ENCODE measurements at places on chromosomes 3 and 15. TPM values are rescaled to one million over a fixed set of nuclear protein-coding genes. Genes with fewer than 3 reads are reported as not detected.

GRCh38 chr15:41856716-41857115 lies 18.1 kb downstream of the PLA2G4B start:
- DNase-seq: no peak

GRCh38 chr3:125150525-125151441 lies 61.8 kb downstream of the SLC12A8 start:
- peak; percentile 72 for DNase-seq

NFKBIZ gene
- total RNA-seq: 6.9 TPM

DNA sequence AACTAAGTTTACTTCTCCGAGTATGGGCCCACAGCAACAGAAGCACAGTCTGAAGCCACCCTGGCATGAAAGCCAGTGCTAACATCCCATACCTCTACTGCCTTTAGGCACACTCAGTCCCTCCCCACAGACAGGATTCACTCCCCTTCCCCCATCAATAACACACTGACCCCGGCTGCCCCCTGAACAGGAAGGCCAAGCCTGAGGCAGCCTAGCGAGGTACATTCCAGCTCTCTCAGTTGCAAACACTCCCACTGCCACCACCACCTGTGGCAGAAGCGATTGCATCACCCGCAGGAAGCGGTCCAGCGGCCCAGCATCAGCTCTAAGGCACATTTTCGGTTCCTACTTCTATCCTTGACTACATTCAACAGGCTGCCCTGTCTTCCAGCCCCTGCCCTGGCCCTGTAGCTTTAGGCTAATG lies 7.0 kb upstream of the BMF start:
- DNase-seq: peak; percentile 35

- no peak for DNase-seq
These were observed 43.8 kb upstream of the MITF start for GRCh38 chr3:69695443-69695842.

DNA sequence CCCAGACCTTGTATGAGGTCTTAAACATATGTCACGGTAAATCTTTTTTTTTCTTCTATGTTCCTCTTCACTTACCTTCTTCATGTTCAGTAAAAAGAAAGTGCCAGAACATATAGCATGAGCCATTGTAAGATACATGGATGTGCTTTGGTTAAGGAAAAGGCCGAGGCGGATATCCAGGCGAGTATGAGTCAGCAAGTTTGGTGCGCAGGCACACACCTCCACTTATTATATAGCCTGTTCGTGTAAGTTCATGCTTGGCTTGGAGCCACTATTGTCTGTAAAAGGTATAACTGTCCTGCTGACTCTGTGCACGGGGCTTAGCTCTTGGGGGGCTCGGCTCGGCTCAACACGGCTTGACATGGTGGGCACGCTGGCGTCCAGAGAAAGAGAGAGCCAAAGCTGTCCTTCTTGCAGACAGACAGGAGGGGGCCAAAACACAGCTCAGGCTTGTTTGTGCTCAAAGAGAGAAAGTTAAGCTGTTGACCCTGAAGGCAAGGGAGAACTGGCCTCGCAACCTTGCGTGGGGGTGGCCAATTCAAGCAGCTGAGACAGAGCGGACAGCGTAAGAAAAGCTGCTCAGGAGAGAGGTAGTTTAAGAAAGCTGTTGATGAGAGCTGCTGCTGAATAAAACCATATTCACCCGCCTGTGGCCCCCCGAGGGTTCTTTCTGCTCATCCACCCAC lies 251.2 kb downstream of the SLC9A9 start:
- peak; percentile 72 for DNase-seq

FBN1 gene
- total RNA-seq: 48.5 TPM

- DNase-seq: no peak
These were observed 30.3 kb downstream of the TPRA1 start for GRCh38 chr3:127560051-127560787.

ALDH1A3 gene
- 69.9 TPM for total RNA-seq

GRCh38 chr3:127385540-127385870 lies 97.7 kb upstream of the PRR20G start:
- DNase-seq: no peak

- DNase-seq: no peak
These were observed 72.0 kb upstream of the GLCE start for GRCh38 chr15:69088300-69088965.

GRCh38 chr3:54967731-54968161 lies 39.9 kb upstream of the LRTM1 start:
- no peak for DNase-seq

DNA sequence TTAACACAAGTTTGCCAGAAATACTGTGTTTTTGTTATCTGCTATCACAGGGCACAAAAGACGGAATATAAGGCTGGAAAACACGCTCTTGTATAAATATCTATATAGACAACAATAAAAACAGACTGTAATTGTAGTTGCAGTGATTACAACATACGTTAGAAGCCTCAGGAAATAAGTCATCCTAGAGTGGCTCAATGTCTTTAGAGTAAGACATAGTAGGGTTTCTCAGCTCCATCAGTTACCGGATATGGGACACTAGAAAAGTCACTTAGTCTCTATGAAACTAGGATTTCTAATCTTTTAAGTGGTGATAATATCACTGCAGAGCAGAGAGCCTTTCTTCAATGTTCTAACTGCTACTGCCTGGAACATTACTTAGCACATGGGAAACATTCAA lies 208.8 kb downstream of the STAG1 start:
- DNase-seq: no peak

NDUFAF3 gene
- total RNA-seq: 416 TPM
